Kidney capillary endothelial cell (primary cell): ENCODE measurements at places on chromosomes 1 and 21.

DNA sequence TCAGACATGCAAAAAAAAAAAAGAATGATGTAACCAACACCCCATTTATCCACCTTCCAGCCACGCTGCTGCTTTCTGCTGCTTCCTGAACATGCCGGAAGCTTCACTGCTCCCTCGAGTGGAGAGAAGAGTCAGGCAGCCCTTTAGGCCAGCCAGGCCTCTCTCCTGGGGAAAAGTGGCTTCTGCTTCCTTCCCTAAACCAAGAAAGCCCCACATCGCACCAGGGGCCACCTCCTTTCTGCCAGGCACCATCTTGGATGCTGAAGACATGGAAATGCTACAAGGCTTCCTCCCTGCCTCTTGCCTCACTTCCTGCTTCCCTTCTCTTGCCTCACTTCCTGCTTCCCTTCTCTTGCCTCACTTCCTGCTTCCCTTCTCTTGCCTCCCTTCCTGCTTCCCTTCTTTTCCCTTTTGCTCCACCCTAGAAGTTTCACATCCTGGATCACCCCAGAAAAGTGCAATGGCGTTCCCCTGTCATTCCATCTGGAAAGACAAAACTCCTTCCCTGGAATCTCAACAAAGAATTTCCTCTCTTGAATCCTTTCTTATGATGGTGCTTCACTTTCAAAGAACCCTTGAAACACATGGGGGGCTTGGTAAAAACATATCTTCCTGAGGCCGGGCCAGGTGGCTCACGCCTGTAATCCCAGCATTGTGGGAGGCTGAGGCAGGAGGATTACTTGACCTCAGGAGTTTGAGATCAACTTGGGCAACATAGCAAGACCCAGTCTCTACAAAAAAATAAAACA is 18.7 kb downstream of the TNFRSF8 start:
- DNase-seq: no peak

DNA sequence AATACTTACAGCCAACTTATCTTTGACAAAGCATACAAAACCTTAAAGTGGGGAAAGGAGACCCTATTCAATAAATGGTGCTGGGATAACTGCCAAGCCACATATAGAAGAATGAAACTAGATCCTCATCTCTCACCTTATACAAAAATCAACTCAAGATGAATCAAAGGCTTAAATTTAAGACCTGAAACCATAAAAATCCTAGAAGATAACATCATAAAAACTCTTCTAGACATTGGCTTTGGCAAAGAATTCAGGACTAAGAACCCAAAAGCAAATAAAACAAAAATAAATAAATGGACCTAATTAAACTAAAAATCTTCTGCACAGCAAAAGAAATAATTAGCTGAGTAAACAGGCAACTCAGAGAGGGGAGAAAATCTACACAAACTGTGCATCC is 335.6 kb upstream of the PBX1 start:
- DNase-seq: no peak

DNA sequence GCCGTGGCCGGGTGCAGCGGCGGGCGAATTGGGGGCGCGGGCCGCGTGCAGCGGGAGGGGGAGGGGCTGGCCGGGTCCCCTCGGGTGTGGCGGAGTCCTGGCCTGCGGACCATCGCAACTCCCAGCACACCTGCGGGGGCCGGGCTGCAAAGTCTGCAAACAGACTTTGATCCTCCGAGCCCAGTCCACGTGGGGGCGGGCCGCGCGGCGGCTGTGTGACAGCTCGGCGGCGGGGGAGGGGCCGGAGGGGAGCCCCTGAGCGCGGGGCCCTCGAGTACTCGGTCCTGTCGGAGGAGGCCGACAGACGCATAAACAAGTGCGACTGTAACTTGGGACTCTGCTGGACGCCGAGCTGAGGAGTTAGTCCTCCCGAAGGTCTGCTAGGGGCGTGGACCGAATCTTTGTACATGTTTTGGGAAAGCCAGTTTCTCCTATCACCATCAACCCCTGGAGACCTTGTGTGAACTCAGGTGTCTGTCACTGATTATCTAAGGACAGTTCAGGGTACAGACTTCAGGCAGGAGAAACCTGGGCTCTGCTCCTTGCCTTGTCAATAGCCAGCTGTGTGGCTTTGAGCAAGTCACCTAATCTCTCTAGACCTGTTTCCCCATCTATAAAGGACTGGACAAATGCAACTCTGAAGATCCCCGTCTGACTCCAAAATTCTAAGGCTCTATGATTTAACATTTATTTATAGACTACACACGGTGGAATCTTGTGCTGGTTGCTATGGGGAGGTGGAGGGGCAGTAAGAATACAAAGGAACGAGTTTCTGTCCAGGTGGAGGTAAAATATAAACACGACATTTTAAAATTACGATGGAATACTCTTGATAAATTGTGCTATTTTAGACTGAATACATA is 710 bp upstream of the SLC30A1 start:
- peak; percentile 29 for DNase-seq

DNA sequence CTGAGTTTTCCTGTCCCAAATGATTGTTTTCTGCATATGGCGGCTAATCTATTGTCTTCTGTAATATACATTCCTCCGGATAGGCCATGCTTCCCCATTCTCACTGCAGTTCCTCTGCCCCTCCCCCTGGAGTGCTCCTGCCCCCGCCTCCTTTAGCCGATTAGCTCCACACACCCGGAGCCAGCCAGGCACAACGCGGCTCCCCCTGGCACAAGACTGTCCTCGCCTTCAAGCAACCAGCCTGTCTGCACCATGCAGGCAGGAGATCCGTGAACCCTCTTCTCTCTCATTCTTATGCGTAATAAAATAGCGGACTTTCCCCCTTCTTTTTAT is 18.0 kb downstream of the SERTAD4 start:
- no peak for DNase-seq

- no peak for DNase-seq
Measured at GRCh38 chr21:23452384-23453083, 2154.7 kb downstream of the MRPL39 start.

DNA sequence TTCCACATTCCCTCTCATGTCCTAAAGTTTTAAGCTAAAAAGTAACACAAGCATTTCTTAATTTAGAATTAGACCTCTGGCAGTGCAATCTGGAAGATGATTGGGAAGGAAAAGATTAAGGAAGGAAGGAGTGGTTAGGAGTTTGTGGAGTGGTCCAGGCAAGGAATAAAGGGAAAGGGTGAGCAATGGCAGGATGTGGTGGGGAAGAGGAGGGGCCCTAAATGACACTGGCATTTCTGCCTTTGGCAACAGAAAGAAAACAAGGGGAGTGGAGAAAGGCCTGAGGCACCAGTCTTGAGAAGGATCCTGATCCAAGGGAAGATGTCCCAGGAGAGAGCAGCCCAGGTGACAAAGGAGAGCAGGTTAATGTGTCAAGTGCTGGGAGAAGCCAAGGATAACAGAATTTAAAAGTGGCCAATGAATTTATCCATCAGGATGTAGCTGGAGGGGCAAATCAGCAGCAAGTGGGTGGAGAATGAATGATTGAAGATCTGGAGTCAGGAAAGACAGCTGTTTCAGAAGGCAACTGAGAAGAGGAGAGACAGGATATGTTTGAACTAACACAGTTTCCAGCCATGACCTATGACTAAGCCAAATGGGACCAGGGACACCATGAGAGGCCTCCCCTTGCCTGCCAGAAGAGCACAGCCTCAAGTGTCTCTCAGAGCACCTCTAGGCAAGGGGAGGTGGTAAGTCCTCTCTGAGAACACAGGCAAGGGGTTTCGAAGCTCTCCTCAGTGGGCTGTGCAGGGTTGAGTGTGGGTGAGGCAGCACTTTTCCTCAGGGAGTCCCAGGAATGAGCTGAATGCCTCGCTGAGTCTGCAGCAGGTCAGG is 20.9 kb upstream of the LY9 start:
- no peak for DNase-seq

GRCh38 chr1:169128562-169128961 is 22.1 kb downstream of the ATP1B1 start:
- no peak for DNase-seq

GRCh38 chr1:36872126-36872754 is 162.1 kb downstream of the GRIK3 start:
- no peak for DNase-seq

DNA sequence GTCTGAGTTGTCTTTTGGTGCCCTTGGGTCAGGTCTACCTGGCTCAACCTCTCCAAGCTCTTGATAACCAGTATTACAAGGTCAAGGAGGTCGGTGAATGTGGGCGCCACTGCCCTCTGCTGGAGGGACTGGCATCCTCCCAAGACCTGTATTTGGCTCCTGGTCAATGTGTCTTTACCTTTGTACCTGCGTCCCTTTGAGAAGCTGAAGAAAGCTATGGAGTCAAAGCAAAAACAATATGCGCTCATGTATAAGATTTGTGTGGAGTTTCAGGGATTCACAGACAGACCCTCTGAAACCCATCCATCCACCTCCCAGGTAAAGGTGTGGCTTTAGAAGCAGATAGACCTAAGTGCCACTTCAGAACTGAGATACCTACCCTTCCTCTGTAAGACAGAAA is 61.8 kb upstream of the NBL1 start:
- peak; percentile 15 for DNase-seq

GRCh38 chr1:164033782-164034181 is 525.2 kb upstream of the PBX1 start:
- no peak for DNase-seq

- DNase-seq: no peak
Measured at GRCh38 chr1:8252266-8252951, 65.5 kb upstream of the SLC45A1 start.

DNA sequence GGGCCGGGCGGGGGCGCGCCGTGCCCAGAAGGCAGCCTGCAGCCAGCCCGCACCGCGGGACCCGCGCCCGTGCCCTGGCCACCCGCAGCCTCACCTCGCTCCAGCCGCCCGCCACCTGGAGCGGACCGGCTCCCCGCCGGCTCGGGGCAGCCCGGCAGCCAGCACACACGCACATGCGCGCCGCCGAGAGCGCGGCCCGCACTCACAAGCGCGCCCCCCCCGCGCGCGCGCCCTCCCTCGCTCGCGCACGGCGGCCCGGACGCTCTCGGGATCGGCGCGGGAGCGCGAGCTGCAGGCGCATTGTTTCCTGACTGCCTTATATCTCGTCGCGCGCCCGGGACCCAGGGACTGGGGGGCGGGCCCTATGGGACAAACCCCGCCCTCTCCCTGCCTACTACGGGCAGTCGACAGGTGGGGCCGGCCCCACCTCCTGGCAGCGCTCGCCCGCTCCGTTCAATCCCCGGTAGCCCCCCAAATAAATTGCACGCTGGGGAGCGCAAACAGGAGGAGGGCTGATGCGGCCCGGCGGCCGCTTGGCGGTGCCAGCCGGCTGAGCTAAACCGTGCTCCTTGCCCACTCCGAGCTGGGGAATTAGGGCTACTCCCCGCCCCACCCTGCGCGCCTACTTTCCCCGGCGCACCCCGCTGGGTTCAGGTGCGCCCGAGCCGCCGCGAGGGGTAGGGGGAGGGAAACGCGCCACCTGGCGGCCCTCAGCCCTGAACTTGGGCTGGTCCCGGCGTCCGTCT is at the start of gene MYCL:
TSS of gene MYCL (minus strand) at position 204 of the 746 bp plus-strand sequence. CDS start 483 bp downstream, outside the sequence.
- DNase-seq: peak; percentile 32

- DNase-seq: no peak
Measured at GRCh38 chr1:116738673-116739370, 15.4 kb upstream of the CD2 start.

GRCh38 chr1:243710467-243710866 is 139.6 kb downstream of the AKT3 start:
- DNase-seq: no peak

GRCh38 chr21:34845521-34846451 is 177.0 kb downstream of the CLIC6 start:
- DNase-seq: no peak

GRCh38 chr21:17793246-17794123 is 25.7 kb downstream of the C21orf91 start:
- DNase-seq: no peak

DNA sequence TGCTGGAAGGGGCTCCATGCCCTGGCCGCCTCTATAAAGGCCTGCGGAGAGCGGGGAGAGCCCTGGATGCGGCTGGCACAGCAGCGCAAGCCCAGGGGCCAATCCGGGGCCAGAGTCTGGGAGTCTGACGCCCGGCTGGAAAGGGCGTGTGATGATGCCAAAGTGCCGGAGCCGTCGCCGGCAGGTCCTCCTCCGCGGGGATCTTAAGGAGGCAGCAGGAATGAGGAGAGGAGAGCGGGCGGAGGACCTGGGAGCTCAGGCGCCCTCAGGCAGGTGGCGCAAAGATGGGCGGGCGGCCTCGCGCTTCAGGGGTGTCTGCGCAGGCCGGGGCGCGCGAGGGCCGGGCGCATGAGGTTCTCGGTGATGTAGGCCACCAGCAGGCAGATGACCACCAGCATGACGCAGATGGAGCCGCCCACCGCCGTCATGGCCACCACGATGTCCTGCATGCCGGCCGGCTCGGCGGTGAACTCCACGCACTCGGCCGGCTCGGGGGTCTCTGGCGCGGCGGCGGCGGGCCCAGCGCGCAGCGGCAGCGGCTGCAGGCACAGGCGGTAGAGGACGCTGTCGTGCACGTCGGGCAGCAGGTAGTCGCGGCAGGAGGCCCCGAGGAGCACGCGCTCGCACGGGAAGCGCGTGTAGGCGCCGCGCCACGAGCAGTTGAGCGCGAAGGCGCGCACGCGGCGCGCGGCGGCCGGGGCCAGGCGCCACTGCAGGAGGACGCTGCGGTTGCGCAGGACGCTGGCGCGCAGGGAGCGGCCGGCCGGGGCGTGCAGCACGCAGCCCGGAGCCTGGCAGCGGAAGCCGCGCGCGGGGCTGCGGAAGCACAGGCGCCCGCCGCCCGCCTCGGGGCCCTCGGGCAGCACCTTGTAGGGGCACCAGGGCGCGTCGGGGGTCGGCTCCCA is 653 bp downstream of the FNDC10 start:
- DNase-seq: peak; percentile 51

DNA sequence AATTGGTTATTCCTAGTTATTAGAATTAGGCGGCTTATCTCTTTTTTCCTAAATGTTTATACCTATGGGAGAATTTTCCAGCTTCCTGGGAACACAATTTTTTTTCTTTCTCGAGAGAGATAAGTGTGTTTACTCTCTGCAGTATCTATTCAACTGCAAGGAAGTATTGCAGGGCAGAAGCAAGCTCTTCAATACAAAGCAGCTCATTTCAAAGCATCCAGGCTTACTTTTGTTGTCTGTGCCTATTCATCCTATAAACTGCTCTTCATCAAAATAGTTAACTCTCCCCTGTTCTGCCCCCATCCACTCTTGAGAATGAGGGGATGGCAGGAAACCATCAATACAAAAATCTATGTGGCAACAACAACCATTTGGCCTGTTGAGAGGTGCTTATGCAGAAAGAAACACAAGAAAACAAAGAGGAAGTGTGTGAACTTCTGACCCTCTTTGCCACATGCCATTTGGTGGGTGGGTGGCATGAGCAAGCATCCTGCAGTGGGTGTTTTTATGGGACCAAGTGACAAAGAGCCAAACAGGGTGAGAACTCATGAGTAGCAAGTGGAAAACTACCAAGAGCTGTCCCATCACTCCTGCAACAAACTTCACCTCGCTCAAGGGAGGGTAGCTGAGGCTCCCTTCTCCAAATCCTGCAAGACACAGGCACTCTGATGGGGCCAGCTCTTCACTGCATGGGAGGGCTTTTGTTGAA is 50.6 kb upstream of the MRPS6 start:
- no peak for DNase-seq

GRCh38 chr1:42966688-42967612 is 8.3 kb upstream of the SLC2A1 start:
- DNase-seq: no peak

DNA sequence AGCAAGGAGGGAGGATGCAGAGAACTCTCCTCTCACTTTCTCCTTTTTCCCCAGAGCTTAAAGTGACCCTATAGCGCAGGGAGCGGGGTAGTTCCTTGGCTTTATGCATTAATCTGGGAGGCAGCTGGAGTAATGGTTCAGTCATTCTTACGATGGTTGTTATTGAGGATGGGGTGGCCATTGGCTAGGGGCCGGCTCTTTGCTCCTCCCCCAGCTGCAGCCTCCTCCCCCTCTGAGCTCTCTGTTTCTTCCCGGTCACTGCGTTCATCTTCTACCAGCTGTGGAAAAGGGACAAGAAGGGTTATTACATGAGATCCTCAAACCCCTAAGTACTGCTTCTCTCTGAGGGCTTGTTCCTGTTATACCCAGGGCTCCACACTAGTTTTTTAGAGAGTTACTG is 8.6 kb downstream of the CERS2 start:
- no peak for DNase-seq
